ENCODE measurements at places on chromosomes 7 and 10.
A peak's percentile ranks its signal among the peaks of the same experiment; 100 is the strongest.

GRCh38 chr7:70047891-70048448 is 449.7 kb downstream of the AUTS2 start:
- DNase-seq: no peak

- no peak for DNase-seq
These were observed 19.5 kb upstream of the FAM180A start for GRCh38 chr7:135768064-135768463.

DNA sequence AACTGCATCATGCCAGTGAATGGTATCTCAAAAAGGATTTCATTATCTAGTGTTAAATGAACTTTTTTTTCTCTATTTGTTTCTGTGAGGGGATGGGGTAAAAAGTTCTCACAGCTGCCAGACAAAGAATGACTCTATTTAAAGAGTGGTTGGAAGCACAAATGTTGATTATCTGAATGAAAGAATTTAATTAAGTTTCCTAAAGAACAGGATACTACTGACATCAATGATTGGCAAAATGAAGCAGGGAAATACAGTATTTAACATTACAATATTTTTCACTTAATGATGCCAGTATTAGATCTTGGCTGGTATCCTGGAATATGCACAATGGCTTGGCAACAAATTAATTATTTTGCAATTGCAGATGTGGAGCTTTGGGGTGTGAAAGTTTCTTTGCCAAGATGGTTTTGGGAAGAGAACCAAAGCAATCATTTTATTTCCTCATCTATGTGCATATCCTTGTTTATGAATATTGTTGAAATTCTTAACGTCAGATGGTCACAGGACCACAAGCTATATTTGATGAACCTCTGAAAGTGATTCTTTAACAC is 336.8 kb downstream of the ARL4A start:
- no peak for DNase-seq

DNA sequence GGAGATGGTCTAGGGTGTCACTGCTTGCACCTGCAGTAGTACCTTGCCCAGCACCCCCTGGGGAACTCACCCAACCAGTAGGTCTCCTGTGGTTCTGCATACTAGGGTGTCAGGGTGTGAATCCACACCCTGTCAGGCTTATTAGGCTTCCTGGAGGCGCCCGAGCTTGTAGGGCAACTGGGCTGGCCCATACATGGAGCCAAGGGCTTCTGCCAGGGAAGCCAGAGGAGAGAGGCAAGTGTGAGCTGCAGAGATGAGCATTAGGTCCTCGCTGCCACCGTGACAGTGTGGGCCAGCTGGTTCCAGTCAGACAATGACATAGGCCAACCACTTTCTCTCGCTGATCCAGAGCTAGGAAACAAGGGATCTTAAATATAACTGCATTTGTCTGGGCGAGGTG is 11.2 kb downstream of the MXI1 start:
- DNase-seq: no peak

DNA sequence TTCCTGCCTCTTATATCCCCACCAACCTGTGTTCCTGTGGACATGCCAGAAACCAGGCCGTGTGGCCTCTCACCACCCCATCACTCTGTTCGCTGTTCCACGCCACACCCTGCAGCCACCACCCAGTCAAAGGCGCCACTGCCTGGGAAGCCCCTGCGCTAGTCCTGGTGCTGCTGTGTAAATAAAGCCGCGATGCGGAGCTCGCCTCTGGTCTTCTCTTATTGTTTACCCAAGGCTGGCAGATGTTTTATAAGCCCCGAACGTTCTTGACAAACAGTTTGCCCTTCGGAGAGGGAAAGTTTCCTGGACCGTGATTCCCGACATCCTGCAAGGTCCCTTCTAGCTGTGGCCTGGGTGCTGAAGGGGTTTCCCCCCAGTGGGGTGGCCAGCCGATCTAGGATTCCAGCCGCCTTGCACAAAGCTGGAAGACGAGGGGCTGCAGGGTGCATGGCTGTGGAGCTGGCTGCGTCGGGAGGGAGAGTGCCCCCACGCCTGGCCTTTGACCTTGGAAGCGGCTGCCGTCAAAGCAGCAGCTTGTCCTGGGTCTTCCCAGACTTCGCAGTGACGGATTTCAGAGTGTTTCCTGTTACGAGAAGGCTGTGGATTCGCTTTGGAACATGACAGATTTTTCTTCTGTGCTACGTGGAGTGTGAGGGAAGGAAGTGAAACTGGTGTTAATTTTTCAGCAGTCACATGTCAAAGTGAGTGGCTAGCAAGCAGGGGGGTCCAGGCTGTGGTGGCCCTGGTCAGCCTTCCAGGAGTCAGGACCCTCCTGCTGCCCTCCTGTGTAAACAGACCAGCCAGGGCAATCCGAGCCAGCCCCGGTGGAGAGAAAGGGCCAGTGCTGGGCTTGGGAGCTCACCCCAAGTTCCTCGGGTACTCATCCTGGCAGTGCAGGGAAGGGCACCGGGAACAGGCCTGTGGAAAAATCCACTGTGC is 61.6 kb downstream of the LHPP start:
- DNase-seq: peak; percentile 75

DNA sequence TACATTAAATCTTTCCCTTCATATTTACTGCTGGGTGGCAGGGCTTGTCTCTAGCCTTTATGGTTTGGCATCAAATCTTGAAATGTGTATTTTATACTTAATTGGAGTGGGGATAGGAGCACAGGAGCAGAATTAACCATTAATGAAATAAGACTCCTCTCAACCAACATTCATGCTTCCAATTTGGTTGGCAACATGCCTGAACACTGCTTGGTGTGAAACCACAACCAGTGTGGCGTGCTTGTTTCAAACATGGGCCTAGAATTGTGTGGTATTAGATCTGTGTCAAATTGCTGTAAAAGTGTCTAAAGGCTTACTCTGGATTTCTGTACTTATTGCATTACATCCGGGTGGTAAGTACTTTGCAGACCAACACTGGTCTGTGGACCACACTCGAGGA is 25.1 kb upstream of the VPS41 start:
- no peak for DNase-seq

DNA sequence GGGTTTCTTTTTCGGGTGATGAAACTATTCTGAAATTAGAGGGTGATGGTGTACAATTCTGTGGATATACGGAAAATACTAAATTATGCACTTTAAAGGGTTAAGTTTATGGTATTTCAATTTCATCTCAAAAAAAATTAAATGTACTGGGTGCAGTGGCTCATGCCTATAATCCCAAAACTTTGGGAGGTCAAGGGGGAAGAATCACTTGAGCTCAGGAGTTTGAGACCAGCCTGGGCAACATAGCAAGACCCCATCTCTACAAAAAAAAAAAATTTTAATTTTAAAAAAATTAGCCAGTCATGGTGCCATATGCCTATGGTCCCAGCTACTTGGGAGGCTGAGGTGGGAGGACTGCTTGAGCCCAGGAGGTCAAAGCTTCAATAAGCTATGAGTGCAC is 57.0 kb downstream of the SMURF1 start:
- no peak for DNase-seq

All from CD14-positive monocyte (primary cell).